ENCODE measurements at places on chromosomes 1 and 21.
A peak's percentile ranks its signal among the peaks of the same experiment; 100 is the strongest.

- peak; percentile 22 for DNase-seq
Observed at GRCh38 chr1:173489149-173489600, 12.0 kb downstream of the PRDX6 start.

- no peak for DNase-seq
Observed at GRCh38 chr1:96519851-96520578, 201.6 kb upstream of the PTBP2 start.

DNA sequence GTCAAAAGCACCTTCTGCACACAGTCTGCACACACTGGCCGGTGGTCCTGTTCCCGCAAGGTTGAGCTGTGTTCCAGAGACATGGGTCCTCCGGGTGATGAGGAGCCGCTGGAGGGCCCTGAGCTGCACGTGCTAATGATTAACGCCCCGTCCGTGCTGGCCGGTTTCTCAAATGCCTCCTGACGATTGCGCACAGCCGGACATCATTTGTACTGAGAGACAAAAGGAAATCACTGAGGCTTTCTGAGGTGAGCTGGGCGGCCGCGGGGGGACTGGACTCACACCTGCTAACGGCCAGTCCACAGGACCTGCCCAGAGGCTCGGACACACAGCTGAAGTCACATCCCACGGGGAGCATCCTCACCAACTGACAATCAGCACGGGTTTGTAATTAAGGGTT is 29.2 kb downstream of the POFUT2 start:
- DNase-seq = no peak

DNA sequence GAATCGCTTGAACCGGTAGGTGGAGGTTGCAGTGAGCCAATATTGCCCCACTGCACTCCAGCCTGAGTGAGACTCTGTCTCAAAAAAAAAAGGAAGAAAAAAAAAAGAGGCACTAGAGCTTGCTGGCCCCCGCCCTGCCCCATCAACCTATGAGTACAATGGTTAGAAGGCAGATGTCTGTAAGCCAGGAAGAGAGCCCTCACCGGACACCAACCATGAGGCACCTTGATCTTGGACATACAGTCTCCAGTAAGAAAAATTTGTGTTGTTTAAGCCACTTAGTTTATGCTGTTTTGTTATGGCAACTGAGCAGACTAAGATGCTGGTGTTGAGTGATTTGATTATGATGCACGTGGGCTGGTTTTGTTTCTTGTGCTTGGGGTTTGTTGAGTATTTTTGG is 34.2 kb downstream of the DIP2A start:
- DNase-seq = no peak

- peak; percentile 76 for DNase-seq
Observed at GRCh38 chr1:39110882-39111281, 84.7 kb downstream of the NDUFS5 start.

DNA sequence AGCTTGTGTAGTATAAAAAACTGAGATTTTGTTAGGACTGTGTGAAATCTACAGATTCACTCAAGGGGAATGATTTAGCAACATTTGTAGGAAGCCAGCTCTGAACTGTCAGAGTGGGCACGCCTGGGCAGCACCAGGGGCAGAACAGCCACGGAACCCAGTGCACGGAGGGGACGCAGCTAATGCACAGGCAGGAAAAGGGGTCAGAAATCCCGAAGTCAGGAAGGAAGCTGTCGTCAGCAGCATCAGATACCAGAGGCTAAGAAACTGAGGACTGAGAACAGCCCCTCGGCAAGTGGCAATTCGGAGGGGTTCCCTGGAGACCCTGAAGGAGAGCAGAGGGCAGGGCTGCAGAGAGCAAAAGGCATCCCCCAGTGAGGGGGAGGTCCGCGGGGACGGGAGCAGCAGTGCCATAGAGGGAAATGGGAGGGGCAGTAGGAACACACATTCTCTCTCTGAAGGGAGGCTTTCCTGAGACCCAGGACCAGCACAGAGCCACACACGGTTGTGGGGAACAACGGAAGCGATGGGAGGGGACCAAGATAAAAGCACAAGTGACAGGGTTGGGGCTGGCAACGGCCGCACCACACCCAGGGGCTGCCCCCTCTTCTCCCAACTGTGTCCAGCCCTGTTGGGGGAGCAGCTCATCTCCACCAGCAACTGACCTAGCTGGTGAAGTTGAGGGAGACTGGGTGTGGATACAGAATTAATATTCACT is 12.7 kb downstream of the UBE2J2 start:
- no peak for DNase-seq

DNA sequence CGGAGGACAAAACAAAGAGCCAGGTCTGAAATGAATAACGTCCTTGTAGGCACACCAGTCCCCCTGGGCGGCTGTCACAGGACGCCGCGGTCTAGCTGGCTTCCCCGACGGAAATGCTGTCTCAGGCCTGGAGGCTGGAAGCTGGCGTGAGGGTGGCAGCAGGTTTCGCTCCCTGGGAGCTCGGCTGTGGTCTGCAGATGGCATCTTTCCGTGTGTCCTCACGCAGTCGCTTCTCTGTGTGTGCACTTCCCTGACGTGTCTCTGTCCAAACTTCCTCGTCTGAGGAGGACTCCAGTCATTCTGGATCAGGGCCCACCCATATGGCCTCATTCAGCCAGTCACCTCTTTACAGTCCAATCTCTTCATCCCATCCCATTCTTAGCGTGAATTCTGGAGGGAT is 14.2 kb downstream of the TNFRSF14 start:
- no peak for DNase-seq

GRCh38 chr1:165381745-165382505 is 25.4 kb upstream of the LMX1A start:
- no peak for DNase-seq

DNA sequence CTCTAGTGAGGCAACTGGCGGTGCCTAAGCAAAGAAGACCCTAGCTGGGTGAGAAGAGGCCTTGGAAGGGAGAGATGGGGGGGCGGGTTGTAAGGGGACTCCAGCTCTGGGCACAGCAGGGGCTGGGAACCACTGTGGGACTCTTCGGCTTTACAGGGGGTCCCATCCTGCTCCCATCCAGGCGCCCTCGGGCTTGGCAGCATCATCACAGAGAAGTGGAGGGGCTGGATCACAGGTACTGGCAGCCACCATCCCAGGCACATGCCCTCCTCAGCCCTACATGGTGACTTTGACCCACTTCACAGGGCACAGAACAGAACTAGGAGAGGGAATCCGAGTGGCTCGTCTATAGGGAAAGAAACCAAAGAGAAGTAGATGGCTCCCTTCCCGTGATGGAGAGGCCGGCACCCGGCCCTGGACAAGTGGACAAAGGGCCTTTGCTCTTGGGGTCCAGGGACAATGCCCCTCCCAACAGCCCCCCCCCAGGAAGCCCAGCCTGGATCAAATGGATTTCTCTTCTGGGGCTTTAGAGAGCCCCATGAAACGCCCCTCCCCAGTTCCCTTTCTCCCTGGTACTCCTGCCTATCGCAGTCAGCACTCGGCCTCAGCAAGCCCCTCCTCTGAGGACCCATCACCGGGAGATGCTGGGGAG is 54.0 kb upstream of the ECE1 start:
- no peak for DNase-seq

DNA sequence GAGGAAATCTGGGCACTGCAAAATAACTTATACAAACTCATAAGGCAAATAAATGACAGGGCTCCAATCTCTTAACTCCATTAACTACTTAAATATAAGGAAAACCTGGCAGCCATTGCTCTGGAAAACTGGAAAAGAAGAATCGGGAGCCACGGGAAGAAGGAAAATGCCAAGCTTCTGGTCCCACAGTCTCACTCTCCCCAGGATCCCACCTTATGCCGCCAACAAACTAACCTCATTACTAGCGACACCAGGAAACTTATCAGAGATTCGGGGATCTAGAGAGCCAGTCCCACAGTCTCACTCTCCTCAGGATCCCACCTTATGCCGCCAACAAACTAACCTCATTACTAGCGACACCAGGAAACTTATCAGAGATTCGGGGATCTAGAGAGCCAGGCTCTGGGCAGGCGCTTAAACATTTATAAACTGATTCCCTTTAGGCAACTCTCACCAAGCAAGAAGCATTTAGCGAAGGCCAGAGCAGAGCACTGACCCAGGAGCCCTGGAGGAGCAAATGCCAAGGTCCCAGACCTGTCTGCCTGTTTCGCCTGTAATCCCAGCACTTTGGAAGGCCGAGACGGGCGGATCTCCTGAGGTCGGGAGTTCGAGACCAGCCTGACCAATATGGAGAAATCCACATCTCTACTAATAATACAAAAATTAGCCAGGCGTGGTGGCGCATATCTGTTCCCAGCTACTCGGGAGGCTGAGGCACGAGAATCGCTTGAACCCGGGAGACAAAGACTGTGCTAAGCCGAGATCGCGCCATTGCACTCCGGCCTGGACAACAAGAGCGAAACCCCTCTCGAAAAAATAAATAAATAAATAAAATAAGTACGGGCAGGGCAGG is 720 bp downstream of the PSMB2 start:
- peak; percentile 16 for DNase-seq

- DNase-seq = no peak
Observed at GRCh38 chr1:22778862-22779520, 68.4 kb downstream of the EPHB2 start.

- DNase-seq = no peak
Observed at GRCh38 chr21:20110368-20110767, 887.8 kb upstream of the NCAM2 start.

GRCh38 chr1:200150721-200151120 is 123.2 kb downstream of the NR5A2 start:
- DNase-seq = peak; percentile 87

- DNase-seq = no peak
Observed at GRCh38 chr1:68848017-68848416, 351.1 kb upstream of the DEPDC1 start.

GRCh38 chr1:216032961-216033614 is 390.2 kb downstream of the USH2A start:
- no peak for DNase-seq

GRCh38 chr1:223742856-223743517 is 30.6 kb downstream of the CAPN2 start:
- DNase-seq = peak; percentile 65

DNA sequence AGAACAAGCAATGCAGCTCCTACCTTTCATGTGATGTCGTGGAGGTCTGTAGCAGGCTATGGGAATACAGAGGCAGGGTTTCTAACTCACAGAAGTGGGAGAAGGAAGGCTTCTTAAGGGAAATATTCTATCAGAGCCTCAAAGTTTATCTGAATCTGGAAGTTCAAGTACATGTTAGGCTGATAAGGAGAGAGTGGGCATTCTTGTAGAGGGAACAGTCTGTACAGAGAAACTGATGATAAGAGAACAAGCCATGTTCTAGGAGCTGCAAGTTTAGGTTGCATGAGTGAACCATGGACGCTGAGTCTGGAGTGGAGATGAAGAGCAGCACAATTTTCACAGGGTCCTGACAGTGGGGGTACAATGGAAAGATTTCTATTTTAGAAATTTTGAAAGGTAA is 344.0 kb downstream of the CHRM3 start:
- DNase-seq = no peak

DNA sequence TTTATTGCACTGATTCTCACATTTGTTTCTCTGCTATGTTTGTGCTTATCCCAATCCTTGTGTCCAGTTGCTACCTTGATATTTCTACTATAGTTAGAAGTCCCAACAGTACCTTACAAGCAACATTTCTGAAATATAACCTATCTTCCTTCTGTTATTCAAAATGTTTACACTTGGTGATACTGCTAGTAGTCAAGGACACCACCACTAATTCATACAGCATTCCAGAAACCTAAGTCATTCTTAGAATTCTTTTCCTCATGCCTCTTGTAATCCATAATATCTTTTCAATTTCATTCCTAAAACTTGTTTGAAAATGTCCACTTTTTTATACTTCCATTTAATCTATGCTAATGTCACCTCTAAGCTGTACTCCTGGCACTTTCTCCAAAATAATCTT is 2132.1 kb downstream of the NCAM2 start:
- DNase-seq = no peak

- peak; percentile 58 for DNase-seq
Observed at GRCh38 chr1:21175324-21175669, 1.4 kb downstream of the EIF4G3 start.

DNA sequence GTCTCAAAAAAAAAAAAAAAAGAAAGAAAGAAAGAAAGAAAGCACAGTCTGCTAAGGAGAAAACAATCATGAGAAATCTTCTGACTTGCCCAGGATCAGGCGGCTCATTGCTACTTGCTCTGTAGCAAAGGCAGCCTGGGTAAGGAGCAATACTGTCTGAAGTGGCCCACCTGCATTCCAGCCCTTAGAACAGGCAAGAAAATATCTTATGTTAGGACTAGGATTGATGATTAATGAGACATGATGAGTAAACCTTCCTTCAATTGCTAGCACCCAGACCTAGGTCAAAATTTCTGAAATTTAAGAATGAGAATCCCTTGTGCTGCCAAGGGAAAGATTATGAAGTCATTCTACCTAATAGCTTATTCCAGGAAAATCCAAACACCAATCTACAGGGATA is 140.8 kb downstream of the DSCAM start:
- no peak for DNase-seq

DNA sequence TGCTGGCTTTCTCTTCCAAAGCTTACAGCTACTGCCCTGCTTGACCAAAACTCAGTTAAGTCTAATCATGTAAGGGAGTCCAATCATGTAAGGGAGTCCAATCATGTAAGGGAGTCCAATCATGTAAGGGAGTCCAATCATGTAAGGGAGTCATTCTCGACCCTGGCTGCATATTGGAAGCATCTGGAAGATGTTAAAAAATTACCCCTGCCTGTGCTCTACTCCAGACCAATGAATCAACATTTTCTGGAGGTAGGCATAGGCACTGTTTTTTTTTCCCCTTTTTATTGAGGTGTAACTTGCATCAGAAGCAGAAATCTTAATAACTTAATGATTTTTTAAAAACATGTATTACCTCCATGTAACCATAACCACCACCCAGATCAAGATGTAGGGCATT is 9.4 kb downstream of the PIGP start:
- DNase-seq = no peak

DNA sequence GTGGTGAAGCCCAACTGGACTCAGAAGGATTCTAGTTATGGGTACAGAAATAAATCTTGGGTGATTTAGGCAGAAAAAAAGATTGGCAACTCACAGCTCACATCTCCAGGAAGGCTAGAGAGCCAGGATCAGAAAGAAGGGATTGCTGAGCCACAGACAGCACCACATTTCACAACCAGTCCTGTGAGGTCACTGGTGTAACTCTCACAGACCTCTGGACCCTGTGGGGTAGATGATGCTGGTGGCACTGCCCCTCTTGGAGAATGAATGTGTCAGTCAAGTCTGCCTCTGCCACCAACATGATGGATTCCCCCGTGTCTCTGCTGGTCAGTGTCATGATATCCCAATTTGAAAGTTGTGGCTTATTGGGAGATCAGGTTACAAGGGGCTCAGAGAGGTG is 70.9 kb upstream of the HMCN1 start:
- no peak for DNase-seq

- DNase-seq = no peak
Observed at GRCh38 chr1:207779008-207779407, 27.2 kb downstream of the CD46 start.

DNA sequence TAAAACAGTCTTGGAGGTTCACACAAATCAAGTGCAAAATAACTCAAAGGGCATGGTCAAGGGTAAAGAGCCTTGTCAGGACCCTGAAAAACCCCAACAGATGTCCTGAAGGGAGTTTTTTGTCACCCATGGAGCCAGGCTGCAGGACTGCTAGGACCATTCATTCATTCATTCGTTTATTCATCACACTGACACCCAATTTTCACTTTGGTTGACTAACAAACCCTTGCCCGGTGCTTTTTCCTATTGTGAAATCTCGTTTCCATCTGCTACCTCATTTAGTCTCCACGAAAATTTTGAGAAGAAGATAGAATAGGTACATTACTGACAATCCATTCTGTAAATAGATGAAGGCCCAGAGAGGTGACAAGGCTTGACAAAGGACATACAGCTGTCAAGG is 216.0 kb downstream of the HIVEP3 start:
- no peak for DNase-seq

GRCh38 chr21:43935711-43936110 is 70.7 kb downstream of the AGPAT3 start:
- DNase-seq = no peak

- no peak for DNase-seq
Observed at GRCh38 chr21:45289134-45289533, 1.4 kb upstream of the POFUT2 start.

Measured in EL (cell line).